Peyer's patch (tissue), 4 donors: ENCODE measurements at places on chromosomes 12 and 14. TPM values are rescaled to one million over a fixed set of nuclear protein-coding genes. Genes with fewer than 3 reads are reported as not detected.

The CHGA gene
- 301 TPM for total RNA-seq

DNA sequence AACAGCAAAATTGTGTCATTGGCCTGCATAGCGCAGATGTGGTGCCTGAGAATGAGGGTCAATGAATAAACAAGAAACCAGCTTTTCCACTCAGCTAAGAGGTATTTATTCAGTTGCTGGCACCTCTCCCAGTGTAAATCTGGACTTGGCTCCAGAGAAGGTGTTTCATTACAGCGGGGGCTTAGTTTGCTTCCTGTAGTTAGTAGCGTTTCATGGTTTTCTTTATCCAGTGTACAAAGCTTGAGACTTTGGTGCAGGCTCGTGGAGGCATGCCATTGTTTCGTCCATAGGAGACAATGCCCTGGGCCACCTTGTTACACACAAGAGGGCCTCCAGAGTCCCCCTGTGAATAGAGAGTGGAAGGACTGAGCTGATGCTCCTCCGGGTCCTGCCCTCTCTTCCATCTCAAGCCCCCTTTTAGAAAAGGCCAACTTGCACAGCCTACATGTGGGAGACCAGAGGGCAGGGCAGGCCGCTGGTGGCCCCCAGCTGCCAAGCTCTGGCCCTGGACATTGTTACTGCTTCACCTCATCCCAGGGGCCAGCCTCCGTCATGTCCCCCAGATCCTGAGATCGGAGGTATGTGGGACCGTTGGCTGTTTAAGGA is 3.0 kb downstream of the GZMB start:
- DNase-seq: no peak

- DNase-seq: peak; percentile 22
Measured at GRCh38 chr12:113276306-113276705, 55.0 kb downstream of the TPCN1 start.

GRCh38 chr14:66624336-66624937 is 116.5 kb downstream of the GPHN start:
- no peak for DNase-seq

DNA sequence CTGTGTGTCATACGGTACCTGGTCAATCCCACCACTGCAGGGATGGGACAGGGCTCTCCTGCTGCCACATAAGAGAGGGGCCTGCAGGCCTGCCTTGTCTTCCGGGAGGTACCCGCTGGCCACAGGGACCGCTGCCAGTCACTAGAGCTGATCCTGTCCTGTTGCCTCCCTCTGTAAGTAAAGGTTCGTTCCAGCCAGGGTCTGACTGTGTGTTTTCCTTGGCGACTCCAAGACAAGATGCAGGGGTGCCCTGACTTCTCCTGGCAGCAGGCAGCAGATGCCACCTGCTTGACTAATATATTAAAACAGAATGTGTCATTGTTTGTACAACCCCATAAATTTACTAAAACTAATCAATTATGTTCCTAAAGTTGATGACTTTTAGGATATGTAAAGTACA is 41.5 kb upstream of the ASPG start:
- DNase-seq: no peak

The CELA1 gene
- not detected for total RNA-seq

The LHX5 gene
- not detected for total RNA-seq

The PIGH gene
- 45.7 TPM for total RNA-seq

The NID2 gene
- total RNA-seq: 8.6 TPM

DNA sequence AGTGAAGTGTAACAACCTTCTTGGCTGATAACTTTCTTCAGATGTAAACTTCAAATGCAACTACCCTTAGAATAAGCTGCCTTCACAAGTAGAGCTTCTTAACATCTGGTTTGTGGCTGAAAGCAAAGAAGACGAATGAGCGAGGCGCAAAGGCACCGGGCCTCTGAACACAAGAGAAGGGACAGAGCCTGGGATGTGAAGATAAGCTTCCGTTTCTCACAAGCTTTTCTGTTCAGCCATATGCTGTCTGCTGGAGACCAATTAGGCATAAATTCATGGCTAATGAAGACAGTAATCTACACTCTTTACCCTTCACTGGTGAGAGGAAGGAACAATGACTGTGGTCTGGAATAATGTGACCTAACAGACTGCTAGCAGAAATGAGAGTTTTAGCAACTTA is 195.2 kb downstream of the ATXN7L3B start:
- DNase-seq: no peak

DNA sequence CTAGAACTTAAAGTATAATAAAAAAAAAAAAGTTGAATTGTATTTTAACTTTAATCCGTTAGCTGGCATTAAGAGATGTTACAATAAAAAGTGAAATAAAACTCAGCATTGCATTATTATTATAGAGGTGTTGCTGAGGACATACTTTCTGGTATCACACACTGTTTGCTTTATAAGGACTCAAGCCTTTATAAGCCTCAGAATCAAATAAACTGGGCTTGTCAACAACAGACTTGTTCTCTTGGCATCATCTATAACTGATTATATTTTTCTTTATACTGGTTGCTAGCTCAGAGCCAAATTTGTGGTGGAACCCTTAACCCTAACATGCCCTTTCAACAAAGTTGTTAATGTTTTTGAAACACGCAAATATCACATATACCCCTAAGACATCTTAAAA is 62.3 kb downstream of the DDHD1 start:
- DNase-seq: no peak

The PRB2 gene
- not detected for total RNA-seq

The TMTC1 gene
- 7.4 TPM for total RNA-seq

The DEPDC4 gene
- total RNA-seq: 2.0 TPM

- DNase-seq: no peak
Measured at GRCh38 chr12:89856431-89856830, 147.8 kb upstream of the ATP2B1 start.

GRCh38 chr14:68246074-68246785 is 426.7 kb downstream of the RAD51B start:
- no peak for DNase-seq

- DNase-seq: no peak
Measured at GRCh38 chr14:31389946-31390345, 30.4 kb downstream of the HEATR5A start.

GRCh38 chr12:77308056-77308455 is 242.7 kb upstream of the E2F7 start:
- DNase-seq: no peak

The HAL gene
- total RNA-seq: not detected

The TDRD9 gene
- not detected for total RNA-seq

The PRR4 gene
- total RNA-seq: 5.4 TPM

DNA sequence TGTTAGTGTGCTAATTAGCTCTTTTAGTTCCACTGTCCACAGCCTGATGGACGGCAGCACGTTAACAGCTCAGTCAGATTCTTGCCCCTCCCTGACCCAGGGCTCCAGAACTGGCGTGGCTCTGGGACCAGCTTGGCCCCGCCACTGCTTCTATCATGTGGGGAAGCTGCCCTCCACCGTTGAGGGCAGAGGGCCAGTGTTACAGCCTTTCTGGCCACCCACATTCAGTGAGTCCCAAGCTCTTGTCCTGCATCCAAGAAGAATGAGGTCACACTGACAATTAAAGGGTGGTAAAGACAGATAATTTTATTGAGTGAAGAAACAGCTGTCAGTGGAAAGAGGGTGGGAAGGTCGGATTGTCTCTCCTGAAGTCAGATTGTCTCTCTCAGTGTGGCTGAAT is 36.9 kb downstream of the BCL2L14 start:
- no peak for DNase-seq
